NCI-H2227 treated with DMSO at 0.1 percent for 48 hours (cell line): ENCODE measurements at places on chromosomes 7 and 10.

GRCh38 chr7:132394283-132395198 is 181.7 kb downstream of the PLXNA4 start:
- DNase-seq: no peak

DNA sequence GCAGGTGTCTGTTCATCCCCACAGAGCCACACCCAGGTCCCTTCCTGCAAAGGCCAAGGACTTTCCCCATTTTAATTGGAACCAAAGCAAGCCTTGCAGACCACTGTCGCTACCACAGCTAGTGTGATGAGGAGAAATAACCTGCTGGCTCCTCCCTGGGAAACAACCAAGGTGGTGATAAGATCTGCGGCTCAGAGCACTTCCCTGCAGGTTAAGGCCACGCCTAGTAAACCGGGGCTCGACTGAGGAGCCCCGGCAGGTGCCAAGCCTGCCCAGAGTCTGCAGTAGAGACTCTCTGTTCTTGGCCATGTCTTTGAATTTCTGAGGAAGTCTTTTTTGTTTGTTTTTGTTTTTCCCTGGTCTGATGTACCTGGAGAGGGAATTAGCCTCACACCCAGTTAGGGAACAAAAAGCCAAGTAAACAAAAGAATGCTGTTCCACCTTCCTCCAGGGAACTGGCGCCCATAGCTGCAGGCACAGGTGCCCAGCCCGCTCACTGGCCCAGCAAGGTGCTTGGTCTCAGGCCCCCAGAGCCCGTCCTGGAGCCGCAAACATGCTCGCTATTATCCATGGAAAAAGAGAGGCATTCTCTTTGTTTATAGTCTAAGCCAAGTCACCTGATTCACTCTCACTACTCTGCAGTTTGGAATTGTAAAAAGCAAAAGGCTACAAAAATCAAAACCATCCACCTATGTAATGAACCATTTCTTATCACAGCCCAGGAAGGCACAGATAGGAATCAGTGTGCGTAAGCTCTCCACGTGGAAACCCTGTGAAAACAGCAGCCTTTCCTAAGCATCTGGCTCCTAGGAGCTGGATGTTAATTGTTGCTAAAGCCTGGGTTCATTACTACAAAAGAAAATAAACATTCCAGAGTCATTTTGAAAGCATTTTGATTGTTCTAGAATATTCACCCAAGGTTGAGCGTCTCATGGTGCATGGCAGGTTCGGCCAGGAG is 2.7 kb downstream of the GPR146 start:
- no peak for DNase-seq

GRCh38 chr10:129942936-129943715 is 20.9 kb downstream of the EBF3 start:
- DNase-seq: no peak

DNA sequence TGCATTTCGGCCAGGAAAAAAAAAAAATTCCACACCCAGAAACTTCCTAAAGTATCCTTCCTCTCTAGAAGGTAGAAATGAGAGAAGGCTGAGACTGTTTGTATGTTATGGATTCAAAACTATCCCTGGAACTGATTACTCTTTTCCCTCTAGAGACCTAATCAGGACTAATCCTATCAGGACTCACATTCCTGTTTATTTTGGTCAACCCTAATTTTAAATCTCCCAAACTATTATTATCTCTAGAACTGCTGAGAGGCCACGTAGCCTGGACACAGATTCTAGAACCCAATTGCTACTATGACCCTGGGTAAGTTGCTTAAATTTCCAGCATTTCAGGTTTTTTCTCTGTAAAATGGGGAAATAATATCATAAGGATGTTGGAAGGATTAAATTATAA is 346.8 kb upstream of the MEOX2 start:
- DNase-seq: no peak

DNA sequence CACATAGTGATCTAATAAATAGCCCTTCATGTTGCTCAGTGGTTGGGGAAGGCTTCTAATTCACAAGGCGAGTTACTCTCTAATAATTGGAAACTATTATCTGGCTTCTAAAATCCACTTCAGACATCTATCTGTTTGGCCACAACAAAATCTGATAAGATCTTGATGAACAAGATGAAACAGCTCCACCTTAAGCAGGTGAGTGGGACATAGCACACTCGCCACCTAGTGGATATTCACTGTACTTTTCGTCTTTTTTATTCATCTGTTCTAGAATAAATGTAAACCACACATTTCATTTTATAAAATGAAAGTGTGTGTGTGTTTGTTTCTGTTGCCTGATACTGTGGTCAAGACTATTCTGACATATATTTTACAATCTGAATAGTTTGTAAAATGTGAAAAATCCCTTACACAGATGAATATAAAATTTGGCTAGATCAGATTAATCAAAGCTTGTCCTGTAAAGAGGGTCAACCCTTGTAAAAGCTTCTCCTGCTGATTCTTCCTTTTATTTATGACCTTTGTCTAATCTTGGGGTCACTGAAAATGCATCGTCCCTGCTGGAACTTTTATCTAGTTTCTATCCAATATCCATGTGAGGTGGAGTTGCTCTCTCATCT is 26.5 kb upstream of the CNTNAP2 start:
- DNase-seq: peak; percentile 80

GRCh38 chr10:118804262-118804773 is 49.5 kb upstream of the CACUL1 start:
- no peak for DNase-seq
